Stimulated activated CD8-positive, alpha-beta memory T cell treated with anti-CD3 and anti-CD28 coated beads, Interleukin-7, amount 100 ng/mL, for 1 hour (primary cell): ENCODE measurements at places on chromosomes 13 and 19.

- DNase-seq = no peak
Observed at GRCh38 chr19:28049875-28050274, 1163.1 kb downstream of the UQCRFS1 start.

DNA sequence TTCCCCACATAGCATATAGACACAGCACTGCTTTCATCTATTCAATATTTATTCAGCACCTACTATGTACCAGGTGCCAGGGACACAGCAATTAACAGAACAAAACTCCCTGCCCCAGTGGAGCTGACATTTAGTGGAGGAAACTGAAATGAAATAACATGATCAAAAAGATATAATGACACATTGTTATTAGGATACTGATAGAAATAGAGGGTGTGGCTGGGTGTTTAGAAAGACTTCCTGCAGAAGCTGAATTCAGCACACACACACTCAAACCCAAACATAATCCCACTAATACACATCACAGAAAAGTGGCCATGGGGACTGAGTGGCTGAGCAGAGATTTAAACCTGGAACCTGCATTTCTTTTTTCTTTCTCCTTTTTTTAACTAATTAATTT, 3.8 kb upstream of the CDC37 start:
- DNase-seq = no peak

- DNase-seq = no peak
Observed at GRCh38 chr13:33033986-33034385, 17.8 kb downstream of the KL start.

DNA sequence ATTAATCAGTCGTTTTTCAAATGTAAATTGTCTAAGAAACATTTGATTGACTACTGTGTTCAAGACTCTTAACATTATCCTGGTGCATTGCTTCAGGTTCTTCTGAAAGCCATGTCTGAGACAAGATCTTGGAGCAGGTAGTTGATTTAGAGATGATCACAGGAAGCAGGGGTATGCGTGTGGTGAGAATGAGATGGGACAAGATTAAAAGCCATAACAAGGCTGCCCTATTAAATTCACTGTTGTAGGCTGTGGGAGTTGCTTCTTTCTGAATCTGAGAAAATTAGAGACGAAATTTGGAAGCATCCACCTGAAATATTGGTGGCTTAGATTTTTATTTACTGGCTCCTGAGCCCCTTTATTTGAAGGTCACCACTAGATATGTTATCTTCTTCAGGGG, 687.4 kb upstream of the SLITRK6 start:
- no peak for DNase-seq

DNA sequence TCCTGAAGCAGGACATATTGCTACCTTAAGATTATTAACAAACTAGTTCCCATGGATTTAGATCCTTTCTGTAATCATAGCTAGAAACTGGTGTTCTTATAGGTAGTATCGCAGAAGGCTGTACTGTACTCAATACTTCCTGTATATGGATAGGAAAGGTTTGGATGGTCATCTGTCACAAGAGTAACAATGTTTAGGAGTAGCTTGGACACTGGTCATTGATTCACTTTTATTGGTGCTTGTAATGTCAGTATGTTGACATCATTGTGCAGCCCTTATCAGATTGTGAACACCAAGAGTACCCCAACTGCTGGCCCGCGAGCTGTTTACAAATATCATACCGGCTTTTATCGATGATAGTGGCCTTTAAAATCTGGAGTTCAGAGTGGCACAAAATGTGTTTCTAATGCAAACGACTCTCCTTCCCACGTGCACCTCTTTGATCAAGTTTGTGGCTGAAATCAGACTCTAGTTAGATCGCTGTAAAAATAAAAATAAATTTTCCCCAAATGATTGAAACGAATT, 605 bp upstream of the CDK8 start:
- no peak for DNase-seq

DNA sequence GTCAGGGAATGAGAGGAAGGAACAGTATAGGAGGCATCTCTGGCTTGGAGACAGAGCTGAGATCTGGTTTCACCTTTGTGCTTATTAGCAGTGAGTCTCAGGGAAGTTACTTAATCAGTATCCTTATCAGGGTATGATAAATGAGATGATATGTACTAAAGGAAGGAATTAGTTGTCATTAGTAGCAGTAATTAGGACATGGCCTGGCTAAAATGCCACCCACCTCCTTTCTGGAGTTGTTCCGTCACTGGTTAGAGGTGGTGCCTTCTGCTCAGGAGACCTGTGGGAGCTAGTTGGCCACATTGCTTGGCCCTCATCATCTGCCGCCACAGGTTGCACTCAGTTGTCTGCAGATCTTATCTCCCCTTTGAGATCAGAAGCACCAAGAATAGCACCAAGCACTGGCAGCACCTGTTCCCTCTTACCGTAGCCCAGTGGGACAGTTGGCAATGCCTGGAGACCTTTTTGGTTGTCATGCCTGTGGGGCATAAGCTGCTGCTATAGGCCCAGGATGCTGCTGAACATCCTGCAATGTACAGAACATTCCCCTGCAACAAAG, 4.7 kb downstream of the GPATCH1 start:
- DNase-seq = no peak

DNA sequence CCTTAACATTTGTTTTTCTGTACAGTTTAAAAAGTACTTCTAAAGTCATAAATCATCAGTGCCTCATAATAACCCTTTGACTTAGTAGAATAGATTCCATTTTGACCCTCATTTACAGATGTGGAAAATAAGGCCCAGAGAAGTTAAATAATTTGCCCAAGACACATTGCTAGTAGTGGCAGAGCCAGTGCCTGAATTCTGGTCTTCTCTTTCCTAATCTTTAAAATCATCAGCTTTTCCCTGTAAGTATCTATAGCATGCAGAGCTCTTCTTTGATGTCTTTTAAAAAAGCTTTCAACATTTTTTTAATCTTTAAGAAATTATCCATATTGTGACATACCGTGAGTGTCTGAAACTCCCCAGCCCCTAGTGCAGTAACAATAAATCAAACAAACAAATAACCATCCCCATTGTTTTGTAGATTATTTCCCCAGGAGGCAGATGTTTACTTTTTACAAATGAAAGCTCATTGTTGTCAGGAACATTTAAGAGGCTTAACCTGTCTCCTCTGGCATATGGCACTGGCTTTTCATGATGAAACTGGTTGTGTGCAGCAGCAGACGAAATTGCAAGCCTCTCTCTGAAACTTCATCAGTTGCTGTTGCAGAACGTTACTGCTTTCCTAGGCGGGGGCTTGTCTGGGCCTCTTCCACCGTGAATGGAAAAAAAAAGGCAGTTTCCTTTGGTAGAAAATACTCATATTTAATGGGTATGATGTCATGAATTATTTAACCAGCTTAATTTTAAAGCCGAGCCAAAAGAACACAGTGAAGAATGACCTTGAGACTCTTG, 31.7 kb upstream of the PCDH8 start:
- DNase-seq = no peak

DNA sequence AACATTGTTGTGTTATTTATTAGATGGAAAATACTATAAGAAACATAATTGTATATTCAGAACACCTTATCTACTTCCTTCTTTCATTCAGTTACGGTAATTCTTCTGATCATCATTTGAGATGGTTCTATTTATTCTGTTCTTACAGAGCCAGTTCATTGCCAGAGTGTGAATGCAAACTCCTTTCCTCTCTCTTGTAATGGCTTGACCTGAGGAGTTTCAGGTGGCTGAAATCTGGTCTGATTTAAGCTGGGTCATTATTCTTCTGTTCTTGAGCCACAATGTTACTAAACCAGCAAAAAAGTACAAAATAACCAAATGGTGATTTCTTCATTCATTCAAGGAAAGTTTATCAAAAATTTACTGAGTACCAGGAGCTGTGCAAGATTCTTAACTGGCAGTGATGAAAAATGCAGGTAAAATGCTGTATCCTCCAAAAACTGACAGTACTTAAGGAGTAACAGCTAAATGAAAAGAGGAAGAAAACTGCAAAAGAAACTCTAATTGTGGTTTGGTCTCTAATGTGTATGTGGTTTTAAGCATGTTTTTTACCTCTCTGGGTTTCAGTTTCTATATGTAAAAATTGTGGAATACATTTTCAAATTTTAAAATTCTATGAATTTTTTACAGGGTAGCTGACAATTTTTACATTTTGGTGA, 182.4 kb upstream of the UFM1 start:
- DNase-seq = no peak

- no peak for DNase-seq
Observed at GRCh38 chr13:48735571-48735970, 81.8 kb downstream of the CYSLTR2 start.

GRCh38 chr13:112466132-112467058, 90.2 kb downstream of the SPACA7 start:
- no peak for DNase-seq

DNA sequence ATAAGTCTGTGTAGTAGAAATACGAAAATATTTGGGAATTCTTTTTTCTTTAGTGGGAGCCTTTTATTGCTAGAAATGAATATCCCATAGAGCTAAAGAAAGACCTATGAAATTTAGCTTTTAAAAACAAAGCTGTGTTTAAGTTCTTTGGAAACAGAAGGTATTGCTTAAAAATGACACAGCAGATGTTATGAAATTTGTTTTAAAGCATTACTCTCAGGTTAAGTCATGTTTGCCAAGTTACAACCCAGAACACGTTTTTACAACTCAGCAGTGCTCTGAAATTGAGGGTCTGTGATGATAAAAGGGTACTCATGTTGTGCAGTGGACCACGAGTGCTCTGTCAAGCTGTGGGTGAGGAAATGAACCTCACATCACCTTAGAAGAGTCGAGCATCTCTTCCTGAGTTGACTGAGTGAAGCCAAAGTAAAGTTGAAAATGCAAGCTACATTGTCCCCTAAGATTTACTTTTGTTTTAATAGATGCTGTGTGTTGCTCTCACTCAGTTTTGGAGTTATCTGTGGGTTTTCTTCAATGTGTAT, 161.1 kb downstream of the SHISA2 start:
- no peak for DNase-seq

DNA sequence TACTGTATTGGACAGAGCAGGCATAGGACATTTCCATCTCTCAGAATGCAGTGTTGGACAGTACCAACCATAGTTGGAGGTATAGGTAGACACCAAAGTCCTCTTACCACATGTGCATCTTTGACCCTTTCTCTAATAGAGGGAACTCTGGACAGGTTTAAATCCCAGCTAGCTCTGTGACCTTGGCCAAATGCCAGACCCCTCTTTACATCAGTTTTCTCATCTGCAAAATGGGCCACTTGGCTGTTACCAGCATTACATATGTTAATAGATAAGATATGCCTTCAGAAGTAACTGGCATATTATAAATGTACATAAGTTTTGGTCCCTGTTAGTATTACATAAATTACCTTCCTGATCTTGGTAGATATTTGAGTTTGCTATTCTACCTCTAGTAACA, 54.3 kb downstream of the CDK8 start:
- DNase-seq = no peak

DNA sequence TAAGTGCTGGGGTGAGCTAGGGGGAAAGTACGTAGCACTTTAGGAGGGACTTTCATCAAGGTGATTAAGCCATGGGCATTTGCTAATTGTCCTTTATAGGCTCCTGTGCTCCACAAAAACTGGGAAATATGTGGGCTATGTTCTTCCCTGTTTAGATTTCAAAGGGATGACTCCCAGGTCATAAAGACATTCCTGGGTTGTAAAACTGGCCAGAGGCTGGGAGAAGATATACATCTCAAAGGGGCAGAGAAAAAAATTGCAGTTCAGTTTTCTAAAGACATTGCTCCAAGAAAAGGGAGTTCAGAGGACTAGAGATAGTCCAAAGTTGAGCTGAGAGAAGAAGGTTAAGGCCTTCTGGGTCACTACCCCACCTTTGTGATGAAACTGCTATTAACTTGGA, 204.8 kb downstream of the MYO16 start:
- DNase-seq = no peak
